ENCODE measurements at places on chromosomes 6 and 20.

GRCh38 chr20:5971203-5971602, 20.8 kb downstream of the MCM8 start:
- no peak for DNase-seq

DNA sequence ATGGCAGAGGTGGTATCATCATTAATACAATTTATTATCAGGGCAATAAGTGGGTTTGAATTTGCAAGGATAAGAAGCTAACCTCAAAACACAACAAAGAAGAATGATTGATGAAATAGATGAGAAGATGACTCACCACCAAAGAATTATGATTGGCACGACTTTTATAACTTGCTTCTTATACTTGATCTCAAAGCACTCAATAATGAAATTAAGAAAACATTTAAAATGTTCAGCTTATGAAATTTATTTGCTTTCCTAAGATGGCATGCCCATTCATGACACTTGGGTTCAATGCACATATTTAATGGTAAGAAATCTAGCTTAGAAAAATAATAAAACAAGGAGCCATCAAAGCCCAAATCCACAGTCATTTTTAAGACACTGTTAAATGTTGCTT, 477.5 kb downstream of the GJA1 start:
- no peak for DNase-seq

GRCh38 chr20:59124296-59125029, 39.2 kb upstream of the ZNF831 start:
- no peak for DNase-seq

- no peak for DNase-seq
These were observed 5.2 kb downstream of the DNAH8 start for GRCh38 chr6:38720295-38720694.

DNA sequence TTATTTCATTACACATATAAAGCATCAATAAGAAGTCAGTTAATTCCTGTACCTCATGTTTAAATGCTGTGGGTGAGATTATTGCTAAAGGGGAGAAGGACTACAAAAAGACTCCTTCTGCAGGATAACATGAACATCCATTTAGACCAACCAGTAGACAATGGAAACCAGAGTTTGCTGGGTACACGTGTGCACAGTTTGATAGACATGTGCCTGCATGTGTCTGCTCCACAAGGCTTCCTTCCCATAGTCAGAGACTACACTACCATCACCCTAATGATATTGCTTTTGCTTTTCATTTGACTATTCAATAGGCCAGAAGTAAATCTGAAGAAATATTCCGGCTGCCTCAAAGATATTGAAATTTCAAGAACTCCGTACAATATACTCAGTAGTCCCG, 231.6 kb downstream of the ARHGAP18 start:
- DNase-seq: no peak

- DNase-seq: no peak
These were observed 72.2 kb downstream of the SCAF8 start for GRCh38 chr6:154805288-154805911.

DNA sequence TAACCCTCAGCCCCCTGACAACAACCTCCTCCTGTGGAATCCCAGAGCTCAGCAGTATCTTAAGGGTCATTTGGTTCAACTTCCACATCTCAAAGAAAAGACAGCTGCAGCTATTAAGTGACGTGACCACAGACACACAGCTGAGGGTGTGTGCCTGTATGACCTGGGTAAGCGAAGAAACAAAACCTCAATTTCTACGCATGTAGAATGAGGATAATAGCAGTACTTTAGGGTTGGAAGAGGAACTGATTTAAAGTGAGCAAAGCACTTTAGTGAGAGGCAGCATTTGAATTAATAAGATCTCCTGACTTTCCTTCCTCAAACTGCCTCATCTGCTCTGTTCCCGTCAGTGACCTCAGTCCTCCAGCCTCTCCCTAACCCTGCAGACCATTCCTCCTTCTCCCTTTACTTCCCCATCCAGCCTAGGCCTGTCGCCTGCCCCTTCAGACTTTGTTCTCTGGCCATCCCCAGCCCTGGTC, 6.8 kb upstream of the ARMC2 start:
- no peak for DNase-seq

- DNase-seq: no peak
These were observed 40.0 kb upstream of the MRPS18A start for GRCh38 chr6:43727634-43728033.

DNA sequence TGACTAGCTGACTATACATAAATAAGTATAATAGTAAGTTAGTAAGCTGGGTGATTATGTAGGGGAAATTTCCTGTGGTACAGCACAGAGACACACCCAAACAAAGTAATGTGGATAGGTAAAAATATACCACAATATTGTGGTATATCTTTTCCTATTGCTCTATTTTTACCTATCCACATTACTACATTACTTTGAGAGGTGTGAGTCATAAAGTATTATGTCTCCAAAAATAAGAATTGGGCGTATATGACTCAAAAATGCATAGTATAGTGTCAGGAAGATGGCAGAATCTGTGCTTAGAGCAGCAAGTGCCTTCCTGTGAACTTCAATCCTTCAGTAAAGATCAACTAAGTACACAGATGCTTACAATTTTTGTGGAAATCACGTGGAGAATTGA, 2.7 kb upstream of the SIRPG start:
- no peak for DNase-seq

- no peak for DNase-seq
These were observed 19.0 kb downstream of the CTCFL start for GRCh38 chr20:57505979-57506378.

DNA sequence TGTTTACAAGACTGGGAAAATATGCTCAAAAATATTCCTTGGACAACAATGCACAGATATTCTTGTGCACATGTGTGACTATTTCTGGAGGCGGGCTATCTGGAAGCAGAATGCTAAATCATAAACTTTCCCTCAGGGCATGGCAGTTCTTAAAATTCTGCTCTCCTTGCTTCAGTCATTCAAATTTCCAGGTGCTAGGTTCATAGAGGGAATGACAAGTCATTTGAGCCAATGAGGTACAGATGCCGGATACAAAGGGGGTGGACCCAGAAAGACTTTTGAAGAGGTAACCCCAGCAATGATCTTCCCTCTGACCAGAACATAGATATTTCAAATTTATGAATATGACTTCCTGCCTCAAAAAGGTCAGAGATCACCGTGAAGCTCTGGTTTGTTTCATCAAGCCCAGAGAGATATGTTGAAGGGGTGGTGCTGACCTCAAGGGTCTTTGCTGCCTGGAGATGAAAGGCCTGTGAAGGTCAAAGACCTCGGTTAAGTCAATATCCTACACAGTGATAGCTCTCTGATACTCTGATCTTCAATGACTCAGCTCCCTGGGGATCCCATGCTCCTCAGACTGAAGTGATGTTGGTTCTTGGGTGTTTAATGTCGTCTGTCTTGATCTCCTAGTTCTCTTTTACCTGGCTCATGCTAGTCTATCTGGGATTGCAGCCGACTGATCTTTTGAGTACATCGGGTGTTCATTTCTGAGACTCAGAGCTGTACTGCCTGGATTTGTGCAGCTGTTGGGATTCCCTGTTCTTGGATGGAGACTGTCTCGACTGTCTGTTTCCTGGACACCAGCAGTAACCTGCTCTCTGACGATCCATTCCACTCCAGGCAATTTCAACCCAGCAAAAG, 47.5 kb upstream of the TSHZ2 start:
- no peak for DNase-seq

GRCh38 chr20:53138454-53139262, 166.5 kb downstream of the TSHZ2 start:
- DNase-seq: no peak

DNA sequence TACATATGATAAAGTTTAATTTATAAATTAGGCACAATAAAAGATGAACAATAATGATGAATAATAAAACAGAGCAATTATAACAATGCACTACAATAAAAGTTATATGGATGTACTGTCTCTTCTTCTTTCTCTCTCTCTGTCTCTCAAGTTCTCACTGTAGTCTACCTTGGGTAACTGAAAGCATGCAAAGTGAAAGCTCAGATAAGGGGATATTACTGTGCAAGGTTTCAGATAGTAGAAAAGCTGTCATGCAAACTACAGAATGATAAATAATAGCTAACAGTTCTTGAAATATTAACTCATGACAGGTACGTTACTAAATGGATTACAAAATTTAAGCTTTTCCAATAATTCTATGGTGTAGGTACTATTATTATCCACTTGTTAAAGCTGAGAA, 311.9 kb upstream of the PRDM1 start:
- DNase-seq: no peak

- DNase-seq: no peak
These were observed 104.6 kb upstream of the RSPO3 start for GRCh38 chr6:127013865-127014264.

DNA sequence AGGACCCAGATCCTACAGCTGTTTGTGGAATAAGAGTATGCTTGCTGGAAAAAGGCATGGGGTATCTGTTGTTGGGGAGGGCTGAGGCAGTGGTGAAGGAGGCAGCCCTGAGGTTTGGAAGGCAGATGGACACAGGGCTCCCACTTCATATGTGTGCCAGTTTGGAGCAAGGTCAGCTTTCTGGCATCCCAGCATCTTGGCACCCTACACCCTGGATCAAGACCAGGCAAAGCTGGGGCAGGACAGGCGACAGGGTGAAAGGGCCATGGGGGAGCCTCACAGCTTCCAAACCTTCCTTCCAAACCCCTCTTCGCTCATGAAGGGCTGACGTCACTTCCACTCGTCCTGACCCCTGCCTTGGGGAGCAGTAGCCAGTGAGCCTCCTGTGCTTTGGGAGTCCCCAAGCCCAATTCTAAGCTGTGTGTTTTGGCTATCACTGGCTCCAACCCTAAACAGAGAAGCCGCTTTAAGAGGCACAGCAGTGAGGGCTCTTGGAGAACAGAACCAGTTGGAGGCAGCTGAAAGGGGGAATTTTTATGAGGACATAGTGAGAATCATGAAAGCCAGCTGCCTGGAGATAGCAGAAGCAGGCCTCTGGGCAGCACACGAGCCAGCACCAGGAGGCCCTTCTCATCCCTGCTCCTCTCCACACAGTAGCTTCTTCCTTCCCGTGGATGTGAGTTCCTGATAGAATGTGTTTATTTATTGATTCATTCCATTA, 448.6 kb upstream of the CDH4 start:
- DNase-seq: no peak

DNA sequence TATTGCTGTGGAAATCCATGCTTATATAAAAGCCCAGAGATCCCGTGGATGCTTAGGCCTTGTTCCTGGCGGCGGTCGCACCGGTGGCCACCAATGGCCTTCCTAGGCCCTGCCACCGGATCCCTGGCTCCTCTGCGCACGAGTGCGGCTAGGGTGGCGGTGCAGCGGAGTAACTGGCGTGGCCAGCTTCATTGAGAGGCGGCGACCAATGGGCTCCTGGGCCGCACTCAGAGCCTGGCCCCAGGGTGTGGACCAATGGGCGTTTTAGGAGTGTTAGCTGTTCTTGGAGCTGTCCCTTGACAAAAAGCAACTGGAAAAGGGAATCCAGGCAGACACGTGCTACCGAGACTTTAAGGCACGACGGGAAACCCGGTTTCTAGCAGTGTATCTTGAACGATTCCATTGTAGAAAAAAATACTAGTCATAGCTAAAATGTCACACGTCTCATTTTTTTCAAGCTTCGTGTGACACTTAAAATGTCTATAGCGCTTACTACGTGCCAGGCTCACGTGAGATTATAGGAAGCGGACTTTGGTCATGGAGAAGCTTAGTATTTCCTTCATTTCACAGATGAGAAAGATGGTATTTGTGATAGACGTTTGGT, 1.7 kb downstream of the AMD1 start:
- DNase-seq: no peak

- DNase-seq: no peak
These were observed 723 bp upstream of the SNPH start for GRCh38 chr20:1265226-1265915.

GRCh38 chr20:37356387-37356786, 10.4 kb downstream of the SRC start:
- DNase-seq: peak; percentile 77

DNA sequence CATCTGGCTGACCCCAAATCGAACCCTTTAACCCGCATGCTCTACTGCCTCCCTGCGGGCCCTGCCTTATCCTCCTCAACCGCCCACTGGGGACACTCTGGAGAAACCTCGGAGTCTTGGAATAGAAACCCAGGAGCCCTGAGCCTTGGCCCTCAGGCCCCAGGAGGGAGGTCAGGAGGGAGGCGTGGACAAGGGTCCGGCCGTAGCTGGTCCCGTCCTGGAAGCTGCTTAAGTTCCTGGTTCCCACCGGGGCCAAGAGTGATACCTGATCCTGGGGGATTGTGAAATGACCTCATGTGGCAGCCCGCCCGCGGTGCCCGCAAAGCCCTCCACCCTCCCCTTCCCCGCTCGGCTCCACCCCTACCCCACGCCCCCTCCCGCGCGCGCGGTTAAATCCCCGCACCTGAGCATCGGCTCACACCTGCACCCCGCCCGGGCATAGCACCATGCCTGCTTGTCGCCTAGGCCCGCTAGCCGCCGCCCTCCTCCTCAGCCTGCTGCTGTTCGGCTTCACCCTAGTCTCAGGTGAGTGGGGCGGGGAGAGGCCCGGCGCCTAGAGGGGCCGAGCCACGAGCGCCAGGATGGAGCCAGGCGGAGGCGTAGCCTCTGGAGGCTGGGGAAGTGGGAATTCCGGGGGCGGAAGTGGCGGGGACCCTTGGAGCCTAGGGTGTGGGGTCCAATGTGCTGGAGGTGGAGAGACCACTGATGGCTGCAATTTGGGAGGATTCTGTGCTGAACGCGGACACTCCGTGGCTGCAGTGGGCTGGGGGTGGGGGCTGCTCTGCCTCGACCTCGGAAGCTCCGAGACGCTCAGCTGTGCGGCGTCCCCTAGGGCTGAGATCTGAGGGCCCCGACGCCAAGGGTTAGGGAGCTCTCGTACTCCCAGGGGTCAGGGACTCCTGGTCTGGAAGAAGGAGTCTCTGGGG, at the start of gene WFDC2:
Gene WFDC2 (plus strand): TSS at position 418 of the 926 bp plus-strand sequence. CDS start 29 bp downstream, at position 447.
- no peak for DNase-seq

GRCh38 chr6:9315966-9316650, 880.8 kb upstream of the SLC35B3 start:
- no peak for DNase-seq

- DNase-seq: peak; percentile 46
These were observed 6.8 kb upstream of the USP49 start for GRCh38 chr6:41901882-41902519.

- no peak for DNase-seq
These were observed 157.5 kb downstream of the SMOC2 start for GRCh38 chr6:168598251-168599117.

GRCh38 chr6:157169656-157170055, 153.7 kb downstream of the TMEM242 start:
- DNase-seq: no peak

DNA sequence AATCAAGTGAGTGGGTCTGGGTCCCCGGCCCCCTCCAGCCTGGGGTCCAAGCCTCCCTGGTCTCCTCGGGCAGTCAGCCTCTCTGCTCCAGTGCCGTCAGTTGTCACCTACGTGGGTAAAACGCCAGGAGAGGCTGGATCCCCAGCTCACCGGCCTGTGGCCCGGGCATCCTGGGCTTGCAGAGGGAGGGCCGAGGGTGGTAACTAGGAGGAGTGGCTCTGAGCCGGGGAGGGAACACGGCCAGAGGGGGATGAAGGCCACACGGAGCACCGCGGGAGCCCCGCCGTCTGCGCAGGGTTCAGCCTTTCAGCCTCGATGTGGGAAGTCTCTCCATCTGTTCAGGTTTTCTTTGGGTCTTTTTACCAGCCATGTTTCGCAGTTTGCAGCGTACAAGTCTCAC, 29.5 kb upstream of the BHLHE23 start:
- no peak for DNase-seq

Measured in HL-60 (cell line).